ENCODE measurements at places on chromosomes 13 and 19. TPM values are rescaled to one million over a fixed set of nuclear protein-coding genes. Genes with fewer than 3 reads are reported as not detected.

DNA sequence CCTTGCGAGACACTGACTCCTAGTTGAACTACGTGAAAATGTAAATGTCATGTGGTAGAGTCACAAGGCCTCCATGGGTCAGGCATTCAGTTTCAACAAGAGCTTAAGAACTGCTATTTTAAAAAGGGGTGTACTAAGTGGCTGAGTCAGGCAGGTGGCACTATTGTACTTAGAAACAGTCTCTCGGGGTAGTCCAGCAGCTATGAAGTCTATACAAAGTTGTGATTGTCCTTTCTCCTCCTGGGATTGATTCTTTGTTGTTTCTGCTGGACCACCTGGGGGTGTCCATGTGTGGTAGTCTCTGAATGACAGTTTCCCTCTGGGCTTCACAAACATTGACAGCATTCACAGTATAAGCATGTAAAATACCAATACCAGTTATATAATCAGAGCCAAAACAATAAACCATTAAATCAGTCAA, 33.0 kb downstream of the UGGT2 start:
- H3K36me3 ChIP-seq, result peaks cover 11% of the 10 kb centered on the region
- H3K4me1 ChIP-seq, result no peaks in the 10 kb centered on the region
- H3K4me3 ChIP-seq, result no peak overlapping the region
- H3K27me3 ChIP-seq, result no peaks in the 10 kb centered on the region

GRCh38 chr13:98203646-98204326, 26.7 kb upstream of the RNF113B start:
- no peaks in the 10 kb centered on the region for H3K36me3 ChIP-seq
- no peak overlapping the region for H3K27ac ChIP-seq
- no peak overlapping the region for H3K4me3 ChIP-seq
- no peaks in the 10 kb centered on the region for H3K27me3 ChIP-seq
- peaks cover 41% of the 10 kb centered on the region for H3K4me1 ChIP-seq

- peaks cover 9% of the 10 kb centered on the region for H3K36me3 ChIP-seq
- no peak for DNase-seq
- H3K4me1 ChIP-seq, result peaks cover 16% of the 10 kb centered on the region
- H3K27ac ChIP-seq, result no peak overlapping the region
These were observed 2.3 kb downstream of the DDX39A start for GRCh38 chr19:14416817-14417231.

- DNase-seq, result peak; percentile 27
- no peak overlapping the region for H3K27ac ChIP-seq
- H3K36me3 ChIP-seq, result no peaks in the 10 kb centered on the region
- H3K27me3 ChIP-seq, result no peaks in the 10 kb centered on the region
- no peak overlapping the region for H3K4me3 ChIP-seq
These were observed 530.0 kb downstream of the RFC3 start for GRCh38 chr13:34347784-34348573.

DNA sequence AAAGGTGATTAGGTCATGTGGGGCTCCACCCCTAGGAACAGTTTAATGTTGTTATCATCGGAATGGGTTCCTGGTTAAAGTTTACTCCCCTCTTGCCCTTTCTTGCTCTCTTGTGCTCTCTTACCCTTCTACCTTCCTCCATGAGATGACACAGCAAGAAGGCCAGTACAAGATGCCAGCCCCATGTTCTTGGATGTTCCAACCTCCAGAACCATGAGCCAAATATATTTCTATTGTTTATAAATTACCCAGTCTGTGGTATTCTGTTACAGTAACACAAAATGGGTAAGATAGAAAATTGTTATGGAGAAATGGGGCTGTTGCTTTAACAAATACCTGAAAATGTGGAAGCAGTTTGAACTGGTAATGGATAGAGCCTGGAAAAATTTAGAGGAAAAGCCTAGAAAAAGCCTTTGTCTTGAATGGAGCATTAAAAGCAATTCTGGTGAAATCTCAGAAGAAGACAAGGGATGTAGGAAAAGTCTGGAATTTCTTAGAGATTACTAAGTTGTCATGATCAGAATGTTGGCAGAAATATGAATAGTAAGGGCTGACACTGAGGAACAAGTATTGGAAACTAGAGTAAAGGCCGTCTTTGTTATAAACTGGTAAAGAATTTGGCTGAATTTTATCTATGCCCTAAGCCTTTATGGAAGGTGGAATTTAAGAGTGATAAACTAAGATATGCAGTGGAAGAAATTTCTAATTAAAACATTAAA, 53.5 kb upstream of the TSC22D1 start:
- no peaks in the 10 kb centered on the region for H3K27me3 ChIP-seq
- H3K4me1 ChIP-seq, result no peaks in the 10 kb centered on the region
- H3K27ac ChIP-seq, result no peak overlapping the region

DNA sequence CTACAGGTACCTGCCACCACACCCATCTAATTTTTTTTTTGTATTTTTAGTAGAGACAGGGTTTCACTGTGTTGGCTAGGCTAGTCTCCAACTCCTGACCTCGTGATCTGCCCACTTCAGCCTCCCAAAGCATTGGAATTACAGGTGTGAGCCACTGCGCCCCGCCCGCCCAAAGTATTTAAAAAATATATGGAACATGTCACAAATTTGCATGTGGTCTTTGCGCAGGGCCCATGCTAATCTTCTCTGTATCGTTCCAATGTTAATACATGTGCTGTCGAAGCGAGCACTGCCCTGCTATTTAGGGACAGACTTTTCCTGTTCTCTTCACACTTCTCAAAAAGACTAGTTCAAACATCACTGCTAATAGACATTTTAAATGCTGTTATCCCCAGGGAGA, 1.2 kb upstream of the TSKS start:
- no peaks in the 10 kb centered on the region for H3K27me3 ChIP-seq
- DNase-seq, result no peak
- H3K27ac ChIP-seq, result peak overlapping the region; percentile 63
- no peaks in the 10 kb centered on the region for H3K4me1 ChIP-seq

ENOX1 gene
- total RNA-seq, result 0.66 TPM

LILRB1 gene
- not detected for total RNA-seq

C19orf47 gene
- total RNA-seq, result 26.6 TPM

TMEM221 gene
- total RNA-seq, result 0.90 TPM
